ENCODE measurements at places on chromosomes 12 and 14.

- no peak for DNase-seq
These were observed 4.3 kb downstream of the PAX9 start for GRCh38 chr14:36665887-36666415.

GRCh38 chr14:35986219-35986573 is 160.1 kb downstream of the BRMS1L start:
- no peak for DNase-seq

- DNase-seq, result no peak
These were observed 59.5 kb upstream of the FUT8 start for GRCh38 chr14:65352964-65353530.

- DNase-seq, result no peak
These were observed 21.2 kb upstream of the SLC38A4 start for GRCh38 chr12:46847001-46847400.

DNA sequence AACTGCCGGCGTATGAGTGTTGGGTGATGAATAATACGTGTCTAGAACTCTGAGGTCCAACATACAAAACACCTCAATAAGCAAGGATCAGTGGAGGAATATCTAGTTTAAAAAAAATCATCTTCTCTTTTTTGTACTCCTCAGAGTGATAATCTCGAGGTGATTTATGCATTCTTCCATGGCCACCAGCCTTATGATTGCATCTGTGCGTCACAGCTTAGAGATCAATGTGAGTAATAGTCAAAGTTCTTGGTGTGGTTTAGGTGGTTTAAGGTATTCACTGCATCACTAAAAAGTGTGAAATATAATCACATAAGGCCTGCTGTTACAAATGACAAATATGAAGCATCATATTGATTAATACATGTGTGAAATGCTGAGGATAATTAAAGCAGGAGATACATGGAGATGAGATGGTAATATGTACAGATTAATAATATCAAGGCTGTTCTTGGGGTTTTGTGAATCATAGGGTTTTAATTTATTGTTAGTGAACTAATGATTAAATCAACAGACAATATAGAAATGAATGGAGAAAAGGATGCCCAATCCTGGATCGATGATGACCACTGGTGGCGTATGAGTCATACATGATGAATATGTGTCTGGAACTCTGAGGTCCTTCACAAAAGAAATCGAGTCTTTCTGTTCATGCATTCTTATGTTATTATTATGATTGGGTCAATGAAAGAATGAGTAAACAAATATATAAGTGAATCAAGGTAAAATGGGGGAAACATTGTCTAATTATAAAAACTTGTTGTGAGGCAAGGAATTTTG is 68.8 kb upstream of the RTL1 start:
- DNase-seq, result no peak

DNA sequence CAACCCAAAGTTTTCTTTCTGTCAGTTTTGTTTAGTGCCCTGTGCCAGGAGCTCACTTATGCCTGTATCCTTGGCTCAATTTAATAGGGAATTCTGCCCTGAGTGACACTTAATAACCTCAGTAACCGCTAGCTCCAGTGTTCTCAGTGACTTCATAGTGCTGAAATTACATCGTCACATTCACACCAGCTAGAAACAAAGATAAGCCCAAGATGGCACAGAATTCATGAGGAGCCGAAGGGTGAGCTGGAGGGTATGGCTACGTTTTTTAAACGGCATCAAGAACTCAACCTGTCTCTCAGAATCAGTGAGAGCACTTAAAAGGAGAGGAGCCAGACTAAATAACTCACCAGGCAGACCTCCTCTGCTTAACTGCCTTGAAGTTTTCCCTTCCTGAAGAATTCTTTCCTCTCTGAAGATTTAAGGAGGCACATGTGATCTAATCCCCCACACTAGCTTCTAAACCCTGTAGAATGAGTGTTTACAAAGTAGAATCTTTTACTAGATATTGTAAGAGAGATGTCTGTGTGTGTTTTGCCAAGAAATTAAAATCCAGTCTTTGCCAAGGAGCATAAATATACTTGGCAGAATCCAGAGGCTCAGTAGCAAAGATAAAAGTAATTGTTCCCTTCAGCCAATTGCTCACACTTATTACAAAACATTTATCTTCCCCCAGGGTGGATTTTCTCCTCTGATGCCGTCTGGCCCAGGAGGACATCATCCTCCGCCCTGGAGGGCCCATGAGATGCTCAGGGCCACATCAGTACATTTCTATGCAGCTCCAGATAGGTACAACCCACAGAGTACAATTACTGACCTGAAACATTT is 37.3 kb downstream of the PTGER2 start:
- DNase-seq, result no peak

All from nephron progenitor cell (in vitro differentiated cells).